ENCODE measurements at places on chromosomes 1 and 21. TPM values are rescaled to one million over a fixed set of nuclear protein-coding genes. Genes with fewer than 3 reads are reported as not detected.
A peak's percentile ranks its signal among the peaks of the same experiment; 100 is the strongest.

DNA sequence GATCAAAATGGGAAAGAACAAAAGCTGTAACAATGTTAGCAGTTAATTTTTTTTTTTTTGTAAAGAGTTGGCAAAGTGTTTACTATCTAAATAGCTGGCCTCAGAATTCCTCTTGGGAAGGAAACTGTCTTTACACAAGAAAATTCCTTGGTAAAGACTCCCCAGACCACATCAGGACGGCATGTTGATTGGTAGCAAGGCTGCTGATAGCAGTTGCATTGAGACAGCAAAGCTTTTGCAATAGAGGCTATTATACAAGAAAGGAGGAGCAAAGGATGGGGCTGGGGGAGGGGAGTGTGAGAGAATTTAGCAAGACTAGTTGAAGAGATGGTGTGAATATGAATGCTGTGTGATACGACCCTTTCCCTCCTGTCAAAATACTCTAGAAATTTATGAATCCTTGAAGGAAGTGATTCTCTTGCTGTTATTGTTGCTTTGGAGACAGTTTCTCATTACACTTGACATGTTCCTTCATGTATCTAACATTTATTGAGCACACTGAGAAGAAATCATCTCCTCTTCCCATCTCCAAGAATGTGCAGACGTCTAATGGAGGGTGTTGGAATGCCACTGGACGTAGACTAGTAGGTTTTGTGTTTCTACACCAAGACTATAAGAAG is 355.6 kb downstream of the SIPA1L2 start:
- DNase-seq, result no peak

Gene PLA2G2C
- not detected for total RNA-seq

DNA sequence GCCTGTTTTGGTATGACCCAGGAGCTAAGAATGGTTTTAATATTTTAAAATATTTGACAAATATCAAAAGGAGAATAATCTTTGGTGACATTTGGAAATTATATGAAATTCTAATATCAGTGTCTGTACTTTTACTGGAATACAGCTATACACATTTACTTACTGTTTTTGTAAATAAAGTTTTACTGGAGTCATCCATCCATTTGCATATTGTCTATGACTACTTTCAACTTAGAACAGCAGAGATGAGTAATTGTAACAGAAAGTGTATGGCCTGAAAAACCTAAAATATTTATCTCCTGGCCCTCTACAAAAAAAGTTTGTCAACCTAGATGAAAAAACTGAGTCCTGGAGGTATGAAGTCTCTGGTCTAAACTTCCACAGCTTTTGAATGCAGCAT is 5.8 kb upstream of the MAP3K7CL start:
- no peak for DNase-seq

DNA sequence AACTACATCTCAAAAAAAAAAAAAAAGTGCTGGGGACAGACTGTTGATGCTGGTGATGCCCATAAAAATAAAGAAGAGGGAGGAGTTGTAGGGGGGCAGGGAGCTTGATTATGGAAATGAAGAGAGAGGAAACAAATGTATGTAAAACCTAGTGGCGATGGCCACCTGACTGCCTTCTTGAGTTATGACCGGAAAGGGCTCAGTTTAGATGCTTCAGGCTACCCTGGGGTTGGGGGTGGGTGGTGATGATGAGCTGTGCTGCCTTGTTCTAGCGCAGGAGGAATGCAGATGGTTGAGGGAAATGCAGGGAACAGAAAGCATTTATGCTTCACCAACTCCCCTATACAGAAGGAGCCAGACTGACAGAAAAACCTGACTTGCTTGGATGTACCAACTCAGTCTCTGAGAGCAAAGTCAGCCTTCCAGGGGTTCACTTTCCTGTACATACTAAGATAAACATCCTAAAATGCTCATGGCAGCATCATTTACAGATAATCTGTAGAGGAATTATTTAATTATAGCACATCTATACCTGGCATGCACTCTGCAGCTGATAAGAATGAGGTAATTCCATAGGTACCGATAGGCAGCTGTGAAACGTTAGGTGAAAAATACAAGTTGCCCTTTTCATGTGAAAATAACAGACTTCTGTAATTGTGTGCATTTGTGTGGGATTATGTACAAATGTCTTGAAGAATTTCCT is 8.0 kb upstream of the BCAR3 start:
- DNase-seq, result no peak

DNA sequence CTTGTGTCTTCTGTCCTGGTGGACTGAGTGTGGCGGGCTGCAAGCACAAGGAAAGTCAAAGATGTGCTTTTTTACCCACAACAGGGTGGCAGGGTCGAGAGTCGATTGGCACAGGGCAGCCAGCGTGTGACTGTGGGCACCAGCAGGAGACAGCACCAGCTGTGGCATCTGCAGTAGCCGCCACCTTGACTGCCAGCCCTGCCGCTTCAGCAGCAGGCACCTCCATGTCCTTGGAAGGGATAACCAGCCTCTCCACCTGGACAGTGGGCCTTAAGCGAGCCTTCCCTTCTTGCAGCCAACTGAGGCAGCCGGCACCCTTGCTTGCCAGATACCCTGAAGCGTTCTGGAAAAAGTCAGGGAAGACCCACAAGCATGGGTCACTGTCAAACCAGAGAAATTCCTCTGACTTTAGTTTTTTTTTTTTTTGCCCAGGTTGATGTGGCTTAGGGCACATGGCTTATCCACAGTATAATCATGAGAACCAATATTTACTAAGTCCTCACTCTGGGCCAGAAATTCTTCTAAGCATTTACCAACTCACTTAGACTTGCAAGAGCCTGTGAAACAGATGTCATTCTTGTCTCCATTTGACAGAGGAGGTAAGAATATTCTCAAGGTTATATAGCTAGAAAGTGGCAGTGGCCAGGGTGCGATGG is 30.1 kb upstream of the PTGFRN start:
- no peak for DNase-seq

Gene WLS
- 45.0 TPM for total RNA-seq

DNA sequence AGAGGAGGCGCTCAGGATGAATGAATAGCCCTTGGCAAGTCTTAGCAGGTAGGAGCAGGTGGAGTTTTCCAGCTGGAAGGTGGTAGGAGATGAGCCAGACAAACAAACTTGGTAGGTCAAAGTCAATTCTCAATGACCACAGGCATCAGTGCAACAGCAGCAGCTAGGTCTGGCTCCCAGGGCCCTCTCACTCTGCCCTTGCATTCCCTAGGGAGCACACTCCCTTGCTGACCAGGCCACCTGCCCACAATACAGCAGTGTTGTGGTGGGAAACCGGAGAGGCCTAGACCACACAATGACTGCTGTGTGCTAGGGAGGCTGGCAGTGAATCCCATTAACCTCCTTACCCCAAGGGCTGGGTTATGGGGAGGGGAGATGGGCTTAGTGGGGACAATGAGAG is 13.0 kb upstream of the PAQR6 start:
- no peak for DNase-seq

- DNase-seq, result no peak
These were observed 20.8 kb downstream of the PKP1 start for GRCh38 chr1:201304126-201304525.

Gene ECM1
- total RNA-seq, result 32.9 TPM

DNA sequence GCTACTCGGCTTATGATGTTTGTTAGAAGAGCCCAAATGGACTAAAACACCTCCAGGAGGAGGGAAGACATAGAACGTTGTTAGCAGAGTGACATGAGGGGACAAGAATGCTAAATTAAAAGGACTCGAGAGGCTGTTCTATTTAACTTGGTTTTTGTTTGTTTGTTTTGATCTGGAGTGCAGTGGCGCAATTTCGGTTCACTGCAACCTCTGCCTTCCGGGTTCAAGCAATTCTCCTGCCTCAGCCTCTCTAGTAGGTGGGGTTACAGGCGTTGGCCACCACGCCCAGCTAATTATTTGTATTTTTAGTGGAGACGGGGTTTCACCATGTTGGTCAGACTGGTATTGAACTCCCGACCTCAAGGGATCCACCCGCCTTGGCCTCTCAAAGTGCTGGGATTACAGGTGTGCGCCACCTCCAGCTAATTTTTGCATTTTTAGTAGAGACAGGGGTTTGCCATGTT is 5.1 kb upstream of the HNRNPU start:
- no peak for DNase-seq

DNA sequence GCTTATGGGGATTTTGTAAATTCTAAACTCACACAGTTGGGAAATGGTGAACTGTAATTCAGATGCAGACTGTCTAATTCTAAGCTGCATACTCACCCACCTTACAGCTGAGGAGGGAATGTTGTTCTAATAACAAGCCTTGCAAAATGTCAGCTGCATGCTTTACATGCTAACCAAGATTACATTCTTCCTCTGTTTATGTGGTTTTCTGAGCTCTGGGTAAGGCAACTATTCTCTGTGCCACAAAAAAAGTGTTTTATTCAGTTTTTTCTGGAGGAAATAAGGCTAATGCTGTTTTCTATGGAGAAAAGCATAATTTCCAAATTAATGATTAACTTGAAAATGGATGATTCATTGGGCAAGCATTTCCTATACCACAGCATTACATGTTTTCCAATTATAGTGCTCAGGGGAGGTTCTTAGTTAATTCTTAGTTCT is 64.9 kb downstream of the RGS13 start:
- DNase-seq, result peak; percentile 89

Gene AJAP1
- total RNA-seq, result not detected

- DNase-seq, result no peak
These were observed 23.5 kb downstream of the MIA3 start for GRCh38 chr1:222641269-222641948.

Gene FMO1
- not detected for total RNA-seq

GRCh38 chr1:99503276-99503747 is 142.6 kb upstream of the PALMD start:
- DNase-seq, result no peak
